Left kidney (tissue), 8 donors: ENCODE measurements at places on chromosomes 4 and X. TPM values are rescaled to one million over a fixed set of nuclear protein-coding genes. Genes with fewer than 3 reads are reported as not detected.

GRCh38 chr4:4602468-4602867, 60.6 kb upstream of the STX18 start:
- no peak for DNase-seq

DNA sequence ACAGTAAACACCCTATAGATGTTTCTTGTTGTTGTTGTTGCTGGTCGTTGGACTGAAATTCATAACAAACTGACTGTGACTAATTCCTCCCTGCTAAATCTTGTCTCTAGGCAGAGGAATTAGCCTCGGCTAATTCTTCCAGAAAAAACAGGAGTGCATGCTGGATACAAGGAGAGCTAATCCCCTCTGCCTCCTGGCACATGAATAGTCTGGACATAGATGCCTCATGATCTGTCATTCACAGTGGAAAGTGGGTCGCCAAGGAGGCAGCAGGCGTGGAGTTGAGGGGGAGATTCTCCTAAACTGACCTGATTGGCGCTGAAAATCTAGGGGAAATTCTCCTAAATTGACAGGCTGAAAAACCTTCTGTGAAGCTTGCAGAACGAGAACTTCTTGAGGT, 220.1 kb downstream of the DCTD start:
- DNase-seq: no peak

DNA sequence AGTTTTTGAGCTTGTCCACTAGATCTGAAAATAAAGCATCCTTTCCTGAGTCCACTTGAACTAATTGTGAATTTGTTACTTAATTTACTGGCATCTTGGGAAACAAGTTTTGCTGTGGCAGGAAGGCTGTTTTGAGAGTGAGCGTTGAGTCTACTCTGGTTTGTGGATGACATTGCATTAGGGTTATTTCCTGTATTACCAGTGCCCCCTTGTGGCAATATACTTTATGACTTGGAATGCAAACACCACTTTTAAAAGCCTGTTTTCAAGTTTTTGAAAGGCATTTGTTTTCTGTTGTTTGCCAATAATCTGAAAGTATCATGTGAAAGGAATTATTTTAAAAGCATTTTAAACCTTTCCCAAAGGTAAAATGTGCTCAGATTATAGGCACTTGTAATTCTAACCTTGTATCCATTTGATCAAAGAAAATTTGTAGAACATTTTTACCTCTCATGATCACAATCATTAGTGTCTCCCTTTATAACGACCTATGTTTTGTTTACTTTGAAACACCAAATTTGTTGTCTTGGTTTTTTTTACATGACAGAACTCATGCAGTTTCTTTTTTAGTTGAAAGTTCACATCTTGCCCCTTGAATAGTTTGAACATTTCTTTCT, 18.0 kb upstream of the CYP2U1 start:
- DNase-seq: peak; percentile 70

GRCh38 chr4:732911-733630, 27.4 kb downstream of the PCGF3 start:
- no peak for DNase-seq

DNA sequence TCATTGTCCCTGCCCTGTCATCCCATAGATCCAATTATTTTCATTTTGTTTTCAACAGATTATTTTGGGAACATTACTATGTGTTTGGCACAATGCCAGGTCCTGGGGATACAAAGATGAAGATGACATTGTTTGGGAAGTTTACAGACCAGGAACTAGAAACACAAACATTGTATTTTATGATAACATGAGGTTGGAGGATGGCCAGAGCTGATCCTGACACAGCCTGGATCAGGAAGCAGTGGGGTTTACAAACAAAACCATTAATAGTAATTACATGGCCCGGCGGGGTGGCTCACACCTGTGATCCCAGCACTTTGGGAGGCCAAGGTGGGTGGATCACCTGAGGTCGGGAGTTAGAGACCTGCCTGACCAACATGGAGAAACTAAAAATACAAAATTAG, 29.9 kb downstream of the CLRN2 start:
- no peak for DNase-seq

DNA sequence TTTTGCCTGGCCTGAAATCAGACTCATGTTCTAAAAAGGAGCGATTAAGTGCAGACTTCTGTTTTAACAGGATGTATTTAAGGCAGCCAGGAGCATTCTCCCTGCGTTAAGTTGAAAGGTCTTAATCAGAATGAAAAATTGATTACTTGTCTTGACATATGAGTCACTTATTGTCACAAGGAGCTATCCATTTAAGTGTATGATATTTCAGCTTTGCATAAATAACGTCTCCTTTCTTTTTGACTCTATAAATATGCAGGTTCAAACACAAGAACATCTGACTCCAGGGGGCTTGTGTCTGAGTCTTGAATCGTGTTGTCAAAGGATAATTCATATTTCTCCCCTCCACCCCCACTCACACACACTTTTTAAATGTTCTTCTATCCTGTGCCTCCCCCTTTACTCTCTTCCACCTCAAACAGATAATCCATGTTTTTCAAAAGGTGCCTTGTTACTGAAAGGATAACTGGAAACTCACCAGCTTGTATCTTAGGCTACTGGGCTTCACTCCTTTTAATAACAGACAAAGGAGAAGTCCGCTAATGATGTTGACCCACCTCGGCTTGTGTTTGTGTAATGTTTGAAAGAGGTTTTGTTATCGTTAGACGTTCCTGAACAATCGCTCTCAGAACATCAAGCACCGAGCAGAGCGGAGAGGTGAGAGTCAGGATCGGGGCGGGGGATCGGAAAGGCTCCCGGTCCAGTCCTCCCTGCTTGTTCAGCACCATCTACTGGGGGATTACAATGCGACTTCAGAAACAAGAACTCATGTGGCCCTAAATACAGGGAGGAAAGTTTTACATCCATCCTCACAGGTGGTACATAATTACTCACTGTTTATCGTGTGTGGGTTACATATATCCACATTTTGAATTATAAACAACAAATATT, 107.5 kb upstream of the RPL34 start:
- peak; percentile 78 for DNase-seq

DNA sequence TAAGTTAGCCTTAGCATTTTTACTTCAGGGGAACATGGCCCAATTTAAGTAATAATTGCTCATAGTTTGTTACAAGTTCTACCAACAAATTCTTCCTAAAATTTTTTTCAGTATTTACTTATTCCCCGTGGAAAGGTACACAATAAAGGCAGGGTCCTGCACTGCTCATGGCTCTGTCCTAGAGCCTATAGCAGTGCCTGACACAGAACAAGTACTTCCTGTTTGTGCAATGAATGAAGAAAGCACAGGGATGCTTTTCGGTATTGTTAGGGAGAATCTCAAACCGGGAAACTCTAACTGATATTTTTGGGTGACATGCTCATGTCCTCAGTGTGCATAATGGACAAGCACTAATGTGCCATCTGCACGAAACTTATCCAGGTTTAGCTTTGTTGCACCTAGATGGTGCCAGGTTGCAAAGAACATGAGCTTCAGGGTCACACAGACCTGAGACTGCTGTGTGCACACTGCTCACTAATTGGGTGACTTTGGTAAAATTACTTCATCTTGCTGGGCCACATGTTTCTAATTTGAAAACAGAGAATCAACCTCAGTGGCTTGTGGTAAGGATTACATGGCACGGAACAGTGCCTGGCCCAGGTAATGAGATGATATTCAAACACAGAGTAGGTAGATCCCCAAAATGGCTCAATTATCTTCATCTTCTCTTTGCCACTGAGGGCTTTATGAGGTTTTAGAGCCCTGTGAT, 175.8 kb upstream of the NPY2R start:
- no peak for DNase-seq

- no peak for DNase-seq
These were observed 490.3 kb upstream of the TECRL start for GRCh38 chr4:64899563-64899962.

DNA sequence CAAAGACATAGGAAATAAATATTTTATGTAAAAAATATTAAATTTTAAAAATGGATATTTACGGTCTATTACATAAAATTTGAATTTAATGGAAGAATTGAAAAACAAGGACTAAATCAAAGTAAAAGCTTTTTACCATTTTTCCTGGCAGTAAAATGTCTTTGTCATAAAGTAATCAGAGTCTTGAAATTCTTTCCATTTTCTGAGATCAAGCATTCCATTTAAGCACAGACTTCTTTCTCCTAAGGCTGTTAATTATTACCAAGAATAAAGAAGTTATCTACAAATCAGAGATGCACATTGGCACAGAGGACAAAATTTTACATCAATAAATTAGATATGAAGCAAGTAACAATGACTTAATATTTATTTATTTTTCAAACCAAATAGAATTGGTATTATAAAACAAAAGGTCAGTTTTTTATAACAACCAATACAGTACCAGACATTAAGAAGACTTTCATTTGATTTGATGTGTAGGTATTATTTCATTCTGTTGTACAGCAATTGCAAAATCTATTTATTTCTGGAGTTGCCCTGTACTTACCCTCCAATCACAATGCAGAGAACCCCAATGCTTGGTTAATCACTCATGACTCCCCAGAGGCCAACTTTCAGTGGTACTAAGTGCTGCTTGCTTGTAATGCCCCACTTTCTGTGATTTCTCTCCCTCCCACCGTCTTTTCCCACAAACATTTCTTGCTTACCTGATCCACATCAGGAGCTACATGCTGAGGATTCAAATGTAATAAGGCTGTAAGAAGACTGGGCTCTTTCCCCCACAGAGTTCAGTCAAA, 254.6 kb downstream of the GASK1B start:
- peak; percentile 26 for DNase-seq

DNA sequence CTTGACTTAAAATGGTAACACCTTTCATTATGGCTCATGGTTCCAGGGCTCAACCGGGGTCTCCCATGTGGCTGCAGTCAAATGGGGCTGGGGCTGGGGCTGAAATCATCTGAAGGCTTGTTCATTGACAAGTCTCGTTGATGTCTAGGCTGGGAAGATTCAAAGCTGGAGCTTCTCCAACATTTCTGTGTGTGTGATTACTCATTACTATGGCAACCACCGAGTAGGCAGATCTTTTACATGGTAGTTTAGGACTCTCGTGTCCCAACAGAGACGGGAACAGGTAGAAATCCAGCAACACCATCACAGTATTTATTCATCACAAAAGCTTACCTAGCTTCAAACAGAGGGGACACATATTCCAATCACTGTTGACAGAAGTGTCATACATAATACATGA, 7.8 kb downstream of the YTHDC1 start:
- DNase-seq: peak; percentile 25

GRCh38 chr4:121822796-121823504, 733 bp downstream of the CCNA2 start:
- no peak for DNase-seq

DNA sequence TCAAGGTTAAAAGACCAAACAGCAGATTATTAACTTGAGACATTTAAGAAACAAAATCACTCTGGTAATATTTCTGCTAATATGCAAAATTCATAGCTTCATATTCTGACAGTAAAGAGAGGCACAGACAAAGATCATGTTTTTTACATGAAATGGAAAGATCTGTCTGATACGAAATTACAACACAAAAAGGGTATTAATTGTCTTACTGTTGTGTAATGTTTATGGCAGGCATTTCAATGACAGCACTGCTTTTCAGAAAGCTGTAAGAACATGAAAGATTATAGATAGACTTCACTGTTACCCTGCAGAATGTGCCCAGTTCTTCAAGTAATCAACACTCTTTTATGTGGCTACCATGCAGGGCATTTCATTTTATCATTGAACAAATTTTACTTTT, 15.4 kb downstream of the DCHS2 start:
- no peak for DNase-seq

DNA sequence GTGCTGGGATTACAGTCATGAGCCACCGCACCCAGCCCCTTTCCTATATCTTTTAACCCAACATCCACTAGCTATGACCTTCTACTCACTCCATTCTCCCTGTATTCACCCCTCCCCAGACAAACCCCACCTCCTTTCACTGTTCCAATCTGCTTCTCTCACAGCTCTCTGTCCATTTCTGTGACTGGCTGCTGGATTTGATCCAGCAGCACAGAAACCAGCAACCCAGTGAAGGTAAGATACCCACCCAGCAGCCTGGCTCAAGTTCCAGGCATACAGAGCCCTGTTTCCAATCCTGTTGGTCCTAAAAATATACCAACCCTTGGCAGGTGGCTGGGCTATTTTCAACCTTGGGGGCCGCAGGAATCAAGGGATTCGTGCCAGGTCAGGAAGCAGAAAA, 56.9 kb upstream of the SMIM10 start:
- DNase-seq: no peak

DNA sequence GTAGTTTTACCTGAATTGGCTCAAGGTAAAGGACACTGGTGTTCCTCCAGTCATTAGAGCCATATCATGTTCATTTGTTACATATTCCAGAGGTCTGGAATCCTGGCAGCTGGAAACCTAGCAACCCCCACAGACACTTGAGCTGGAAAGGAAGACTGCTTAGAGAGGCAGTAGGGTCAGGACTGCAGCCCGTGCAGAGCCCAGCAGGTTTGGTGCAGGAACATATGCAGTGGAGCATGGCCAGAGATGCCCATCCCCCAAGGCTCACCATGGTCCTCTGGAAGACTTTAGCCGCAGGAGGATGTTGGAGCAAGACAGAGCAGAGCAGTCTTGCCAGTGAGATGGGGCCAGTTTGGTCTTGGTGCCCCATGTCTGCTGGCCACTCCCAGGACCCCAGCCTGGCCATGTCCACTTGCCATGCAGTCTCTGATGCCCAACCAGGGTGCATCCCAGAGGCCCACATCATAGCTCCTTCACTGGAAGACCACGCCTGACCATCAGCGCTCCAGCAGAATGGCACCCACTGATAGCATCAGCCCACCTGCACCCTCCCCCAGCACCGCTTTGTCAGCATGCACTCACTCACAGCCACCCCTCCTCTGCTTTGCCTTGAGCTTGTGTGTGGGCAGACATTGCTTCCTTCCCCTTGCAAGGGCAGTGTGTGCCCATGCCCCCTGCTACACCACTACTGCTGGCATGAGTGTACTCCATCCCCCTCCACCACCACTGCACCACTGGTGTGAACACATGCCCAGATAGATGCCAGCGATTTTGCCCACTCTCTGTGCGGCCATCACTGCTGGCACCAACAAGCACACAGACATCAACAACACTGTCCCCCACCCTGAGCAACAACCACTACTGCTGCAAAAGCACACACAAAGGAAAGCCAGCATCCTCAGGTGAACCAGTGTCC, 190.3 kb upstream of the SPOCK3 start:
- peak; percentile 10 for DNase-seq

GRCh38 chr4:41426539-41426938, 111.4 kb upstream of the LIMCH1 start:
- DNase-seq: no peak

- peak; percentile 63 for DNase-seq
These were observed at the start of gene ARX for GRCh38 chrX:25015486-25016360. Gene ARX, minus strand, starts transcription at chrX:25015965. Its CDS starts 228 bp downstream, at chrX:25015737.

- no peak for DNase-seq
These were observed 23.0 kb downstream of the GABRA3 start for GRCh38 chrX:152428120-152428519.

The L1CAM gene
- polyA plus RNA-seq: 46.9 TPM

The AIMP1 gene
- polyA plus RNA-seq: 88.9 TPM

The NSDHL gene
- 24.1 TPM for polyA plus RNA-seq

The KCNE5 gene
- polyA plus RNA-seq: 4.8 TPM

The ZNF732 gene
- 4.9 TPM for polyA plus RNA-seq

The TRAM1L1 gene
- polyA plus RNA-seq: 17.5 TPM

The GNRHR gene
- 0.96 TPM for polyA plus RNA-seq

The CCNQ gene
- 14.7 TPM for polyA plus RNA-seq

The HDX gene
- polyA plus RNA-seq: 6.6 TPM

The PAGE4 gene
- 0.30 TPM for polyA plus RNA-seq

The PNMA6E gene
- not detected for polyA plus RNA-seq
